ENCODE measurements at places on chromosomes 6 and 20. TPM values are rescaled to one million over a fixed set of nuclear protein-coding genes. Genes with fewer than 3 reads are reported as not detected.

The PAK1IP1 gene
- total RNA-seq, result 8.6 TPM

The CEBPB gene
- 47.7 TPM for total RNA-seq

The COL12A1 gene
- total RNA-seq, result 35.3 TPM

The PPIL6 gene
- not detected for total RNA-seq

The EYA2 gene
- 3.6 TPM for total RNA-seq

- DNase-seq, result no peak
Observed at GRCh38 chr20:46243707-46244628, 64.3 kb downstream of the CDH22 start.

DNA sequence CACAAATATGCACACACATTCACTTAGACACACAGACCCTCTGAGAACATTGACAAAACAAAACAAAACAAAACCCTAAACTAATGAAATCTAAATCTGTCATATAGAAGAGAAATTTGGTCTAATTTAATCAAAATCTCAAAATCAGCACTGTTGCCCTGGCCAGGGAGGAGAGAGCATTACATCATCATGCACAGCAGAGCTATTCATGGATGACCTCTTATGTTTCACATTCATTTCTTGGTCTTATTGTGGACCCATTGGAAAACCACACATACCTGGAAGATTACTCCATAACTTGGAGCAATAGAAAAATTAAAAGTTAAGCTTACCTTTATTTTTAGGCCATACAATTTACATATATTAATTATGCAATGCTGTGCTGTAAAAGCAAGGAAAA, 1223.6 kb upstream of the GJE1 start:
- DNase-seq, result no peak

DNA sequence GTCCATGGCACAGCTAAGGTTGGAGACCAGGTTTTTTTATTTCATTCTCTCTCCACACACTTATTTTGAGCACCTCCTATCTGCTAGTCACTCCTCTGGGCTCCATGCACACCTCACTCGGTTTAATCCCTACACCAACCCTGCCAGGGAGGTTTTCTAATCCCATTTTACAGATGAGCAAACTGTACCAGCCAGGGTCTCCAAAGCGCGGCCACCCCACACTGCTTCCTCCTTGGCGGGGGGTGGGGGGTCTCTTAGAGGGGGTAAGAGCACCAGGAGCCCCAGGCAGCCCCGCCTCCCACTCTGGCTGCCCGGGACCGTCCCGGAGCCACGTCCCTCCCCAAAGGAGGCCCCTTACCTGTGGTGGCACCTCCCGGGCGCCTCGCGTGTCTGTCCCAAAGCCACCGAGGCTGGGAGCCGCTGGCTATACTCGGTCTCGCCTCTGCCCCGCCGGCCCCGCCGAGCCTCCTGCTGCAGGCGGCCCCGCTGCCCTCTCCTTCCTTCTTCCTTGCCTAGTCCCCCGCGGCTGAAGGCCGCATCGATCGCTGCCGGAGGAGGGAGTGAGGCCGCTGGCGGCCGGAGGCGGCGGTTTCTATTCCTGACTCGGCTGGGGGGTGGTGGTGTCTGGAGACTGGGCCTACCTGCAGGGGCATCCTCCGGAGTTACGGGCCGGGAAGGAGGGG, at the start of gene KCNS1:
Gene KCNS1 (minus strand): TSS at position 565 of the 683 bp plus-strand sequence. CDS start 1,891 bp downstream, outside the sequence.
- peak; percentile 28 for DNase-seq

GRCh38 chr20:49568278-49569151, 578 bp upstream of the PTGIS start:
- DNase-seq, result no peak

- DNase-seq, result no peak
Observed at GRCh38 chr6:138028893-138029292, 78.3 kb downstream of the PERP start.

GRCh38 chr6:43450699-43451131, 4.6 kb downstream of the DLK2 start:
- no peak for DNase-seq

GRCh38 chr20:44117296-44118184, 69.4 kb downstream of the JPH2 start:
- DNase-seq, result no peak

DNA sequence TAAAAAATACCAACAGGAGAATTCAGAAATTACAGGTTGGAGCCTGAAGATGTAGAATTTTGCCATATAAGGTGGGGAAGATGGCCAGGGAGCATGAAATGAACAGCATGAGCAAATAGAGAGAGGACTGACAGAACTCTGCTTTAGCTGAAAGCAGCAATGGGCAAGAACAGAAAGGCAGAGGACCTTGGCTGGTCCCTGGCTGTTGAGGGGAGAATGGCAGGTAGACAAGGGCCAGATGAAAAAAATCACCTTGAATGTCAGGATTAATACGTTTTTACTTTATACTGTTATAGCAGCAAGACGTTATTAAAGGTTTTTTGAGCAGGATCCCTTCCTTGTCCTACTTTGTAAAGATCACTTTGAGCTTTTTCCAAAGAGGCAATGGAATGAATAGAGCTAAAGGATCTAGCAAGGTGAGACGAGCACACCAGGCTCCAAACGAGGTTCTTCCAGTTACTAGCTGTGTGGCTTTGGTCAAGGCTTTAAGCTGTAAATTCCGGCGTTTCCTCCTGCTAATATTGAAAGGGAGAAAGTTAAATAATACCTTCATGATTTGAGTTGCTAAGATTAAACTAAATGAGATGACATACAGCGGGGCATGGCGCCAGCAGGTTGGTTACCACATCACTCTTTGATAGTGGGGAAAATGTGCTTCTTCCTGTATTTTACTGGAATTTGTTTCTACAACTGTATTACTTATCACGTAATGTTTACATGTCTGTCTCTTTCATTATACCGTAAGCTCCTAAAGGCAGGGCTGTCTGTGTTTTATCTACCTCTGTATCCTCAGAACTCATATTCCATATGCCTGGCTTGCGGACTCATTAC, 776 bp downstream of the PPIL1 start:
- peak; percentile 66 for DNase-seq

DNA sequence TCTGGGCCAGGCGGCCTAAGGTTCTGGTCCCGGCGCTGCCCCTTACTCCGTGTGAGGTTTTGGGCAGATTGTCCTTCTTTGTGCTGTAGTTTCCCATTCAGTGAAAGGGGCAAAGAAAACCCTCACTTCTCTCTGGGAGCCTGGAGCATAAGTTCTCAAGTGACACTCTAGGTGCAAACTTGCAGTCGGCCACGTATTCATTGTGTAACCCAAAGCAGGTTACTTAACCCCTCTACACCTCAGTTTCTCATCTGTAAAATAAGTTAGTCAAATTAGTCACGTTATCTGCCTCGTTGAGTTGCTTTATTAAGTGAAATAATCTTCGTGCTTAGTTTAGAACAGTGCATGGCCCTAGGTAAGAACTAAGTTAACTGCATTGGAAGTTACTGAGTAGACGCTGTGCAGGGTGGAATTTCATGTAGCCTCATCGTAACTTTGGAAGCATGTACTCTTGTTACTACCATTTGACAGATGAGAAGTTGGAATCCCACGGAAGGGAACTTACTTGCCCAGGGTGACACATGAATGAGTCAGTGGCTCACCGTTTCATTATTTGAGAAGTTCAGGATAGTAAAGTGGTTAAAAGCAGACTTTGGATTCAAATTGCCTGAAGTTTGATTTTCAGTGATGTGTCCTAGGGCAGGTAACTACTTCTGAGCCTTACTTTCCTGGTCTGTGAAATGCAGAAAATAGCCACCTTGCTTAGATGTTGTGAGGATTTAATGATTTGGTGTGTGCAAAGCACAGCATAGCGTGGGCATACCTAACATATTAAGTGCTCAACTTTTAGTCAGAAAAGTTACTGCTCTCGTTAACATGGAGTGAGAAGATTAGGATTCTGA, 556 bp upstream of the MROH8 start:
- DNase-seq, result no peak

- no peak for DNase-seq
Observed at GRCh38 chr20:10454151-10454750, 19.1 kb downstream of the SLX4IP start.

- DNase-seq, result no peak
Observed at GRCh38 chr6:3648724-3649123, 102.8 kb downstream of the PXDC1 start.

DNA sequence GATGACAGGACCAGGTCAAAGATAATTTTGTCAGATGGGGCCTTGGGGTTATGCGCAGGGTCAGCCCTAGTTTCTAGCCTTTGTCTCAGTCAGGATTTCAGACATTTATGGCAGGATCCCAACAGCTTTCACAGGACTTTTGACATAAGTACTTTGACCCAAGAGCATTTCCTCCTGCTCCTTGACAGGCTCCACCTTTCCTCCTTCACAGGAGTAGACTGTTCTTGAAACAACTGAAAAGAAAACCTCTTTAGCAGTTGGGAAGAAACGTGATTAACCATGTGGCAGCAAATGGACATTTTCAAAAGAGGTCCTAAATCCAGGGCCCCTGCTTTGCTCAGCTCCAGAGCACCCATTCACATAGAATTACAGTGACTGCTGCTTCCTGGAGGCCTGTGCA, 120.4 kb upstream of the MAP3K7 start:
- no peak for DNase-seq

GRCh38 chr20:60624066-60624465, 628.0 kb upstream of the CDH4 start:
- DNase-seq, result no peak

All from body of pancreas (tissue), 4 donors.